Right forelimb (tissue), 1 donor: ENCODE measurements at places on chromosomes 16 and 17.

- no peak for DNase-seq
Observed at GRCh38 chr16:10681310-10682308, 13.1 kb downstream of the TEKT5 start.

DNA sequence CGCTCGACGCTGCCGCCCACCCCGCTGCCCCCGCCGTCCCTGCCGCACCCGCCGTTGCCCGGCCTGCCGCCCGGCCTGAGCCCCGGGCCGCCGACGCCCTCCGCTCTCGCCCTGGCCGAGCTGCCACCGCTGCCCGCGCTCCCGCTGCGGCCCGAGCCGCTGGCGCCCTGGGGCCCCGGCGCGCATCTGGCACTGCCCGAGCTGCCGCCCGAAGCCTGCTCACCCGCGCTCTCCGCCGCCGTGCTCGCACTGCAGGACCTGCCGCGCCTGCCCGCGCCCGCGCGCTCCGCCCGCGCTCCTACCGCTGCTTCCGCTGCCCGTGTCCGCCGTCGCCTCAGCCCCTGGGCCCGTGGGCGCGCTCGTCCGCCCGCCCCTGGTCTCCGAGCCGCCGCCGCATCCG, 8.4 kb upstream of the CLDN9 start:
- DNase-seq: no peak

DNA sequence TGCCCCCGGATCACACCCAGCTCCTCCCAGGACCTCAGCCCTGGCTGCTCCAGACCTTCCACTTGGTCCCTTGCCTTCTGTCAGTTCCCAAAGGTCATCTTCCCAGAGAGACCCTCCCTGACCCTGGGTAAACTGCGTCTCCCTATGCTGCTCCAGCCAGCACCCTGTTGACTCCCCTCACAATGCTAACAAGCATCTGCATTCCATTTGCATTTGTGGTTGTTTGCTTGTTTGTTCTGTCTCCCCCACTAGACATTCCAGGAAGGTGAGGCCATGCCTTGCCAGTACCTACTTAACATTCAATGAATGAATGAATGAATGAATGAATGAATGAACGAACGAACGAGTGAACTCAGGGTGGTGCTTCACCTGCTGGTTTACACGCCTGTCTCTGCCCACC, 171.2 kb downstream of the WSCD1 start:
- DNase-seq: no peak

- DNase-seq: no peak
Observed at GRCh38 chr17:81518785-81519283, 6.2 kb upstream of the ACTG1 start.

GRCh38 chr17:47367257-47367656, 43.5 kb downstream of the EFCAB13 start:
- no peak for DNase-seq

DNA sequence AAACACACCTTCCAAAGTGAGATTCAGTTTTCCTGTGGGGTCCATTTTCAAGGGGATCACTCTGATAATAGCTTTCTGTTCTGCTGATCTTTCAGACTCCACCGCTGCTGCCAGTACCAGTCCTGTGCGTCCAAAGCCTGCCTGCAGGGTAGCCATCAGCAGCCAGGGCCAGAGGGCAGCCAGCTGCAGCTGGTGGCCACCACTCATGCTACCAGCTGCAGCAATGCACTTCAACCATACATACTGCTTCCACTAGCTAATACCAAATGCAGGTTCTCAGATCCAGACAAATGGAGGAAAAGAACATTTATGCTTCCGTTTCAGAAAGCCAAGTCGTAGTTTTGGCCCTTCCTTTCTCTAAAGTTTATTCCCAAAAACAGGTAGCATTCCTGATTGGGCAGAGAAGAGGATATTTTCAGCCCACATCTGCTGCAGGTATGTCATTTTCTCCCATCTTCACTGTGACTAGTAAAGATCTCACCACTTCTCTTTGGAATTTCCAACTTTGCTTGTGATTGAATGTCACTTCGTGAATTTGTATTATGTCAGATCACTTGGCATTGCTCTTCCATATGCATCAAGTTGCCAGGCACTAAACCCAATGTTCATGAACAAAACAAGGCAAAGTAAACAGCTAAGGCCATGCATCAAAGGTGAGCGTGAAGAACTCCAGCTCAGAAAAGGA, 1.8 kb downstream of the RNF43 start:
- DNase-seq: no peak

GRCh38 chr16:88959022-88959421, 18.0 kb downstream of the CBFA2T3 start:
- no peak for DNase-seq

DNA sequence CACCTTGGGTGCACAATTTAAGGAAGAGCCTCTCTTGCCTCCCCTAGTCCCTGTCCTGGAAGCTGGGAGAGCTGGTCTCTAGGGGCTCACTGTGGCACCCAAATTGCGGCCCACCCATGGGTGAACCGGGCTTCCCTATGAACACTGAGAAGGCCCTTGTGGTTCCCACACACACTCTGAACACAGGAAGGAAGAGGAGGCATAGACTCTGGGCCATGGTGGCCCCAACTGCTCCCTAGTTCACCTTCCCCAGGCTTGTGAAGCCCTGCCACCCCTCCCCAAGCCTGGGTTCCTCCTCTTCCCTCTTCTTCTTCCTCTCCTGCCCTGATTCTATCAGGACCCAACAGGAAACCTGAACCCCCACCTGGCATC, 10.5 kb downstream of the SREBF1 start:
- DNase-seq: no peak

DNA sequence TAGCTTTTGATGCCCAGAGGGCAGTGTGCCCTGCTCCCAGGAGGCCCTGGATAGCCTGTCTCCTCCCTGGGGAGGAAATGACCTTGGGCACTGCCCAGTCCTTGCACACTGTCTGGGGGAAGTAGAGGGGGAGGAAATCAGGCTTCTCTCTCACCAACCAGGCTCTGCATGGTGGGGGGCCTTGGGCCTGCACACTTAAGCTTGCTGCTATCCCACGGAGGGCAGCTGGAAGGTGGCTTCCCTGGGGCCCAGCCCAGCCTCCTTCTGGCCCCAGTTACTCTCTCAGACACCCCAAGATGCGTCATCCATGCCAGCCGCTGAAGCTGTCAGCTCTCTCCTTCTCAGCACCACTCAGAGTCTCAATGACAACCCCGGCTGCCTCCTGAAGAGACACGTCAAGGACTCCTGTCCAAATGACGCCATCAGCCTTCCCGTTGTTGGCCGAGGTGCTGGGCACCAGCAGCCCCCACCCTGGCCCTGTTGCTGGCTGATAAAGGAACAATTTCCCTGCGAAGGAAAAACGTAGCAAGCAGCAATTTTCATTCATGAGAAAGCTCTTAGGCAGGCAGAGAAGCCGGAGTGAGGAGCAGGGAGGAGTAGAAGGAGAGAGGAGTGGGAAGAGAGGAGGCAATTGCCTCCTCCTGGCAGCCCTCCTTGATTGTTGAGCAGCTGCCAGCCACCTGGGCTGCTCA, 95.5 kb downstream of the SDK2 start:
- no peak for DNase-seq

DNA sequence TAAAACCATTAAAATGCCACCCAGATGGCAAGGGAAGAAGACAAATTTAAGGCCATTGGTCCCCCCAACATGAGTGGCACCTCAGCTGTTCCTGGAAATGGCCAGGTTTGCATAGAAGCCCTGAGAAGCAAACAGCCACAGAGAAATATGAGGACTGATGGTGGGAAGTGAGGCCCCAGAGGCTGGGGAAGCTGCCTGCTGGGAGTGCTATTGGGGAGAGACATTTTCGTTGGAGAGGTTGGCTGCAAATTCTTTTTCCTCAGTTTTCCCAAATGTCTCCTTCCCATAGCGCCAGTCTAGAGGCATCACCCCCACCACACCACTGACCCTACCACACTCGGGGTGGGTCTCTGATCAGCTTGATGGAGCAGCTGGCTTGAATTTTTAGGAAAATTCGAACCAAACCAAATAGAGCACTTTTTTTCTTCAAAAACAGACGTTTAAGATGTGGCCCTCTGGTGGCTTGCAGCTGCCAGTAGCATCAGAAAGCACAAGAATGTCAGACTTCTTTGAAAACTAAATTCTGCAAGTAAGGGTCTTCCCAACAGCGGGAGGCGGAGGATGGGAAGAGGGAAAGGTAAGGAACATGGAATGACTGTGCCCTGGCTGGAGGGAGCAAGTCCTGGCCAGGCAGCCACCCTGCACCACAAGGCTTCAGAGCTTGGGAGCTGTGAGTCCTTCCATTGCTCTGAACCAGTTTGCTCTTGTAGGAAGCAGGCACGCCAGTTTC, 13.2 kb upstream of the SLC12A3 start:
- peak; percentile 34 for DNase-seq

DNA sequence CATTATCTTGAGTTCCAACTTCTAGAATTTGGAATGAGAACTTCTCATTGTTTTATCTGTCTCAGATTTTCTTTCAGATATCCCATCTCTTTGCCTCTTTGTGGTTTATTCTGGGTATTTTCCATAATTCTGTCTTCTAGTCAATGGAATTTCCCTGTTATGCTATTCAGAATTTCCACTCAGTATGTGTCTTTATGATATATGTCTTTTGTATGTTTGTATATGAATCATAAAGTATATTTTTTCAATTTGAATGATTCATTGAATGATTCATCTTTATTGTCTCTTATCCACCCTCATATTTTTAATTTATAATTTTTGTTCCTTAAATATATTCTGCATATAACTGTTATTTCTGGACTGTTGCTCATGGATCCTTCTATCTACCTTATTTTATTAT, 729.7 kb upstream of the GOT2 start:
- DNase-seq: no peak

DNA sequence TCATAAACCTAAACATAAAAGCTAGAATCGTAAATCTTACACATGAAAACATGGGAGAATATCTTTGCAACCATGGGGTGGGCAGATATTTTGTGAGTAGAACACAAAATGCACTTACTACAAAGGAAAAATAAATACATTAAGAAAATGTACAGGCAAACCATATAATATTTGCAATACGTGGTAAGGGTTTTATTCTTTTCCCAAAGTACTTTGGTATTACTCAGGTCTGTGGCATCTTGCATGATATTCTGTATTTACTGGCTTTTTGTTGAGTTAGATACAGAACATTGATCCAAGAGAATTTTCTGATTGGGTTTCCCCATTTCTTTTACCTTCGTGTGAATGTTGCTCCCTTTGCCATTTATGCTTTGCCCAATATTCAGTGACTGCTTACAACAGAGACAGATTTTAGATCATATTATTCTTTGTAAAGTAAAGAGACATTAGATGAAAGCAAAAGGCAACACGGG, 33.0 kb upstream of the ARHGAP17 start:
- no peak for DNase-seq

- DNase-seq: no peak
Observed at GRCh38 chr17:61766520-61766919, 96.8 kb downstream of the BRIP1 start.

DNA sequence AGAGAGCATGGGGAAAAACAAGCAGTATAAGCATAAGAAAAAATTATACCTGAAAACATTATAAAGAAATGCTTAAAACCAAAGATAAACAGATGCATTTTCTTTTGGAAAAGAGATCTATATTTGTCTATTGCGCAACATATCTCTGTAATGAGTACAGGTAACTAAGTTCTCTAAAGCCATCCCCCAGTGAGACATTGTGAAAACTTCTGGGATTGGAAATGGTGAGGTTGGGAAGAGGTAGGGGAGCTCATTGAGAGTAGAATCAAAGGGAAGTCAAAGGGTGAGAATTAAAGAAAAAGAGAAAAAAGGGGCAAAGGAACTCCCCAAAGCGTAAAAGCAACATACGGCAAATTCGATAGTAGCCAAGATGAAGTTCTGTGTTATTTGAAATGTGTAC, 257.9 kb upstream of the RBFOX1 start:
- no peak for DNase-seq

GRCh38 chr17:35716897-35717465, 14.5 kb upstream of the RASL10B start:
- no peak for DNase-seq

DNA sequence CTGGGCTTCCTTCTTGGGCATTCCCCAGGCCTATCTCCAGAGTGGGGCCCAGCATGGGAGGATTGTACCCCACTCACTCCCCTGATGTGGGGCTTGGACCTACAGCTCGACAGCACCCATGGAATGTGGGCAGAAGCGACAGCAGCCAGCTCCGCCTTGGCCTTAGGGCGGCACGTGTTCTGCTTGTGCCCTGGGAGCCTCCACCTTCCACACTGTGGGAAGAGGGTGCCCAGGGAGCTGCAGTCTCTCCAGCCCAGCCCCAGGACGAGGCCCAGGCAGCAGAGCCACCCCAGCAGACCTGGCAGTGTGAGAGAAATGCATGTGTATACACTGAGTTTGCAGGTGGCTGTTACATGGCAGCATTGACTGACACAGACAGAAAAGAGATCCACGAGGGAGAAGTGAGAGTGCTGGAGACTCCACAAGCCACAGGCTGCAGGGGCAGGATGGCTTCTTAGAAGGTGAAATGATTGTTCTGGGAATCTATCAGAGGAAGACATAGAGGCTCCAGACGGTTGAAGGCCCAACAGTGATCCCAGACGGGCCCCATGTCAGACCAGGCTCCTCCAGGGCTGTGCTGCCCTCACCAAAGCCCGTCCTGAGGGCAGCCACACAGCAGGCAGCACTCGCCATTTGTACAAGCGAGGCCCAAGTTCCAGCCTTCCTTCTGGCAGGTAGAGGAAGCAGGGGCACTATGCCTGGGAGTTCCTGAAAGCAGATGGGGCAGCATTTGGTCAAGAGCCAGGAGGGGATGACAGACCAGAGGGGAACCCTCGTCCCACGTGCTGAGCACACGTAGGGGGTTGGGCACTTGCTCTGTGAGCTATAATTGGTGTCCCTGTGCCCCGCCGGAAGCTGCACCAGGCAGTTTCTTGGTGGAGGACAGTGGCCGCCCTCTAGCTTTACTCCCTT, 2.8 kb upstream of the DNASE1 start:
- DNase-seq: peak; percentile 29

- DNase-seq: no peak
Observed at GRCh38 chr16:49602976-49603310, 229.3 kb downstream of the C16orf78 start.

GRCh38 chr16:72928090-72928981, 119.6 kb downstream of the ZFHX3 start:
- DNase-seq: no peak

GRCh38 chr16:66293932-66294331, 72.6 kb upstream of the CDH5 start:
- DNase-seq: no peak

- no peak for DNase-seq
Observed at GRCh38 chr16:14007450-14007849, 63.7 kb upstream of the MRTFB start.

- no peak for DNase-seq
Observed at GRCh38 chr16:75058806-75059205, 57.8 kb downstream of the LDHD start.

DNA sequence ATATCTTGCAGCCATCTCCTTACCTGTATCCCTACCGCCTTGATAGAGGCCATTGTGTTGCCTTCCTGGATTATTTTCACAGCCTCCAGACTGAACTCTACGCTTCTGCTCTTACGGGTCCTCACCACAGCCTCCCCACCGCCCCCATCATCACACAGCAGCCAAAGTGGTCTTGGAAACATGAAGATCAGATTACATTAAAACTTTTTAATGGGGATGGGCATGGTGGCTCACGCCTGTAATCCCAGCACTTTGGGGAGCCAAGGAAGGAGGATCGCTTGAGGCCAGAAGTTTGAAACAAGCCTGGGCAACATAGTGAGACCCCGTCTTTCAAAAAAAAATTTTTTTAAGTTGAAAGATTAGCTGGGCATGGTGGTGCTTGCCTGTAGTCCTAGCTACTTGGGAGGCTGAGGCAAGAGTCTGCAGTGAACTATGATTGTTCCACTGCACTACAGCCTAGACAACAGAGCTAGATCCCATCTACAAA, 150.5 kb downstream of the NPIPB5 start:
- no peak for DNase-seq
